ENCODE measurements at places on chromosomes 2 and 18.

DNA sequence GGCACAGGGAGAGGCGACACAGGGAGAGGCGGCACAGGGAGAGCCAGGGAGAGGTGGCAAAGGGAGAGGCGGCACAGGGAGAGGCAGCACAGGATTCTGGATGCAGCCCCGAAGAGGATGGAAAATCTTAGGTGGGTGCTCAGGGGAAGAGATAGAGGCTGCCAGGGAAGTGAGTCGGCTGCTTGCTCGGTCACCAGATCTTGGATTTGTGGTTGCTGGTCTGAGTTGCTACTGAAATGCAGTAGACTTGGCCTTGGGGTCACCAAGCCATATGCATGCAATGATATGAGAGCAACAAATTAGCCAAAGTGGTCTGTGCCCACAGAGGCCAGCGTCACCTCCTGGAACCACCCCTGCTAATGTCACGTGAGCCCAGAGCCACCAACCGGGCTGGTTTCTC is 117.2 kb upstream of the SALL3 start:
- DNase-seq = no peak

- no peak for DNase-seq
Measured at GRCh38 chr18:68376926-68377325, 338.0 kb downstream of the TMX3 start.

DNA sequence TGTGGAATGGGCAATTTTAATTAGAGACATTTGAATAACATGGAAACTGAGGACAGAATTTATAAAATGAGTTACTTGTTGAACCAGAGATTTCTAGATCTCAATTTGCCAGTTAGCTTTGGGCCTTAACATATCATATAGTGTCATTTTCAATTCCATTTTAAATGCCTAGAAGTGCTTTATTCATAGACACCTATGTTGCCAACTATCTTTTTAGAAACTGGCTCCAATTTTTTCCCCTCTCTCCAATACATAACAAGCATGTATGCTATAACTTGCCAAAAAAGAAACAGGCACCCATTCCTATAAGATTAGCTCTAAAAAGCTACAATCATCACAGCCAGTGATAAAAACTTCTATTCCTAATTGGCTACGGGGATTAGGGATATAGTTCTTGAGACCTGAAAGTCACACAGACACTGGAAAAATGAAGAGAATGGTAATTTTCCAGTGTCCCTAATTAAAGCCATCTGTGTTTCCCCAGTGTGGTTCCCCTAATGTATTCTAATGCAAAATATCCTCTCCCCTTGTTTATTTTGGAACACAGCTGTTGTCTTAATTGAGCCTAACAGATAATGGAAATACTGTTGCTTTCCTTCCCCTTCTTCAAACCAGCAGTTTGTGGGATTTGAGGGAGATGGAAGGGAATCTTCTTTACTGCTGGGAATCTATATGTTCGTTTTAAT is 205.5 kb upstream of the FSHR start:
- DNase-seq = no peak

- DNase-seq = peak; percentile 34
Measured at GRCh38 chr2:86368161-86368824, 30.9 kb upstream of the REEP1 start.

DNA sequence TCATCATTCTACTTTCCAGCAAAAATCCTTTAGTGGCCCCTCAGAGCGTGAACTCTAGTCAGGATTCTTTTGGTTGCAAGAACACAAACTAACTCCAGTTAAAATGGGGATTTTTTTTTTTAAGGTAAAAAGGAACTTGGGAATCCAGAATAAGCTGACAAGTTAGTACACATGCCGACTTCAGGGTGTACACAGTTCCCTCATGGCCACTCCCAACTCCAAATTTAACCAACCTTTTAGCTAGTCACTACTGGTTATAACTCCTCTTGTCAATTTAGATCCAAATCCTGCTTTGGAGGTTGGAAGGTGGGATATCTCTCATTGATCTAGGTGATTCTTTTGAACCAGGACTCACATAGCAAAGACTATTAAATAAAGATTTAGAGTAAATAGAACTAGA is 5.0 kb upstream of the PGAP1 start:
- DNase-seq = no peak
